Central memory CD8-positive, alpha-beta T cell (primary cell): ENCODE measurements at places on chromosomes 2 and 18.

- no peak for DNase-seq
Observed at GRCh38 chr2:52862801-52863200, 904.8 kb upstream of the CHAC2 start.

DNA sequence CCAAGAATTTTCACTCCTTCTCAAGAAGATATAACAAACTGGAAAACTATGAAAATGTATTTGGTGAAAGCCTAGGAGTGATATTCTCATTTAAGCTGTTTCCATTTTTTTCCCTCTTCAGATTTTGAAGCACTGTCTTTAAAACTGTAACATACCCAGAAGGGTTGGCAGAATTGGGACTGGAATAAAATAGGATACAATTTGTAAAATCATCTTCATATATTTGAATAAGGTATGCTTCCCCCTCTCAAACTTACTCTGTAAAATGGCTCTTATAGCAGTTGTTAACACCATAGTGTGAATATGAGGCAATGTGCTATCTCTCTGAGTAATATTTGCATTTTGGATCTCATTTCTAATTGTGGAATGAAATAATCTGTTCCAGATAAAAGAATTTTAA lies 676.4 kb downstream of the ARHGAP15 start:
- no peak for DNase-seq

DNA sequence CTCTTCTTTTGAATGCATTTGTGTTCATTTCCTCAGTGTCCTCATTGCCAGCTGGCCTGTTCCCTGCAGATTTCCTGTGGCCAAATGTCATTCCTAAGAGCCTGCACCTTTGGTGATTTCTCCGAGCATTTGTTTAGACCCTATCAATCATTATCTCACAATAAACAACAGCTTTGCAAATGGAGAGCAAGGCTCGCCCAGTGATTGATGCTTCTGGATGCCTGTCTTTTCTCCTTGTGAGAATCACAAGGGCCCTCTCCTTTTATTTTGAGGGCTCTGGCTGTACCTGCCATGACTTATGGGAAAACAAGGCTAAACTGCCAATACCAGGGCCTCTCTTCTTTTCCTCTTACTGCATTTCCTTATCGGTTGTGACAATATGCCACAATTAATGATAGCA lies 1454.4 kb upstream of the CELF4 start:
- DNase-seq = no peak

DNA sequence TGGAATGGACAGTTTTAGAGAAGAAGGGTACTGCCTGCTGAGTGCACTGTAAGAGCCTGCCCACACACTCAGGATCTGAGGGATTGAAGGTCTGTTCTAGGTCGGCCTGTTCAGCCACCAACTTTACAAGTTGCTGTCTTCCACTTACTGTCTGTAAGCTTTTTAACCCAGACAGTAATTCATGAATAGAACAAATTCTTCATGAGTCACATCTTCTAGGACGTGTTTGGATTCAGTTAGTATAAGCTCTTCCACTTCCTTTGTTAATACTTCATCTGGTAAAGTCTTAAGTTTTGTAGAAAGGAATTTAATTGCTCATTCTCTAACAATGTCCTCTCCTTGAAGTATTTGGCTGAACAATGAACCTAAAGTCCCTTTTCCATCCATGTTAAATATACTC lies 74.6 kb downstream of the PDE11A start:
- DNase-seq = no peak

- DNase-seq = no peak
Observed at GRCh38 chr18:76496194-76496890, 1.3 kb upstream of the ZNF516 start.

DNA sequence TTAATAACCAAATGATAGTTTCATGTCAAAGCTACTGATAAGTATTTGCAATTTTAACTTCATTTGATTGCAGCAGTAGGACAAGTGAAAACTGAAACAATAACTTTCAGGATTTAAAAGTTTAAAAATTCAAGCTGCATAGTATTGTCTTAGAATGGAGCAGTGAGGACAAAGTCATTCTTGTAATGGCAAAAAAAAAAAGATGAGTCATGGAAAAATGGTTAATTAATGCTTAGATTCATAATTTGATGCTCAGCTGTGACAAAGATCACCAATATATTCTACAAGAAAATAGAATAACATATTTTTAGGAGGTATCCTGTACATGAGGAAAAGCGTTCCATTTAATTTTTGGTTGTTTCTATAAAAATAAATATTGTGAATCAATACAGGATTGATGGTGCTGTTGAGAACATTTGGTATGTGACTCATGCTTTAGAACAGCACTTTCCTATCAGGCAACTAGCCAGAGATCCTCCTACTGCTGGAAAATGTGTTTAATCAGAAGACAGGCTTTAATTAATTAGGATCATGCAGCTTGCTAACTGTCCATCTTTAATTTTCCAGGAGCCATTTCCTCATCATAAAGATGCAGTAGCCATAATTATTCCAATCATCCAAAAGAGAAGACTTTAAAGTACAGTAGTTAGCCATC lies 239.0 kb upstream of the MMADHC start:
- no peak for DNase-seq

GRCh38 chr2:55224761-55225261 lies 7.3 kb downstream of the CLHC1 start:
- no peak for DNase-seq

DNA sequence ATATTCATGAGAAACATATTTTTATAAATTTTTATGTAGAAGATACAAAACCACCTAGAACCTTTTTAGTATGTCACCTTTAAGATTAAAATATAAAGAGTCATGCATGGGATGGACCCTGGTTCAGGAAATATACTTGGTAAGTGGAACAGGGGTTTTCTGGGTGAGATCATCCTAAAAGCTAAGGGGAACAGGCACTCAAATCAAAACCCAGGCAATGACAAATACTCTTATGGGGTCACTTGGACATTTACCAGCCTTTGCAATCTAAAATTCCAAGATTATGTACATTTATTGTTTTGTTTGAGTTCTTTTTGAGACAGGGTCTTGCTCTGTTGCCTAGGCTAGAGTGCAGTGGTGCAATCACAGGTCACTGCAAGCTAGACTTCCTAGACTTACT lies 65.8 kb downstream of the SGPP2 start:
- DNase-seq = no peak

- DNase-seq = peak; percentile 77
Observed at GRCh38 chr2:24360050-24360962, at the start of gene ITSN2. ITSN2 (minus strand) TSS chr2:24360536; CDS start chr2:24328082, 32,454 bp downstream.

GRCh38 chr2:46428911-46429436 lies 50.4 kb upstream of the TMEM247 start:
- DNase-seq = no peak

DNA sequence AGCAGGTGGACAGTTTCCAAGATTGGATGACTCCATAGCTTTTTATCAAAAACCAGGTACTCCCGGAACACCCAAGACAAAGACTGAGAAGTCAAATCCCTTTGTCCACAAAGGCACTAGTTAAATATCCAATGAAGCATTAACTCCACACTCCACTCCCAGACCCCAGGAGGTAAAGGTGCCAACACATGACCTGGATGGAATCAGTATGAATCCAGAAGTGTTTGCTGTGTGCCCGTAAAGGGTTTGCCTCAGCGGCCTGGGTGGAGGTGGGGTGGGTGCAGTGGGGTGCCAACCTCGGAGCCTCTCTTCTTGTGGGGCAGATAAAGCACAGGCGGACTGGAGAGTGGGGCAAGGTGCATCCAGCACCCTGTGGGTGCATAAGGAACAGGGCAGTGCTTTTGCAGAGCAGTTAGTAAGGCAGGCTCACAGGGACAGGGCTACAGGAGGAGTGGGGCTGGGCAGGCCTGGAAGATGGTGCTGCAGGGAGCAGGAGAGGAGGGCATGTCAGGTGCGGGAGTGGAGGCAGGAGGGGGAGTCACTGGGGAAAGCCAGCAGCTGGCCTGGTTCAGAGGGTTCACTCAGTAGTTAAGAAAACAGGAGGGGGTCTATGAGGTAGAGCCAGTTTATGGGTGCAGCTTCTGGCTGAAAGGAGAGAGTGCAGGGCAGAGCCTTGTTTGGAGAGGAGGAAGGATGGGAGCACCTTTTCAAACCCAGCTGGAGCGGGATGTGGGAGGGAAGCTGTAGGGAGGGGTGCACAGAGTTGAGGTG lies 208.4 kb upstream of the SMAD2 start:
- no peak for DNase-seq

DNA sequence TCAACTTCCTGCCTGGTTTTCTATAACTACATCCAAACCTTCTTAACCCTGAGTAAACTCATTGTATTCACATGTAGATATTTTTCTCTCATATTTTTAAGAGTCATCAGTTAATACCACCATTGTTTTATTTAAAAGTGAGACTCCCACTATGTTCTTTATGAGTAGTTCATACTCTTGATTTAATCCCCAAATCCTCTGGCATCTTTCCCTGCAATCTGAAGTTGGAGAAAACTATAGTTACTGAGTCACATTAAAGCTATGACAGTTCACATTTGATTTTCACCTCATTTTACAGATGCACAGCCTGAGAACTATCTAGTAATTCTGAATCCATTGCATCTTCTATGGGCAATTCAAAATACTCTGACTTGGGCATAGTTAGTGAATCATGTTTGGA lies 1358.7 kb upstream of the NRXN1 start:
- DNase-seq = no peak

DNA sequence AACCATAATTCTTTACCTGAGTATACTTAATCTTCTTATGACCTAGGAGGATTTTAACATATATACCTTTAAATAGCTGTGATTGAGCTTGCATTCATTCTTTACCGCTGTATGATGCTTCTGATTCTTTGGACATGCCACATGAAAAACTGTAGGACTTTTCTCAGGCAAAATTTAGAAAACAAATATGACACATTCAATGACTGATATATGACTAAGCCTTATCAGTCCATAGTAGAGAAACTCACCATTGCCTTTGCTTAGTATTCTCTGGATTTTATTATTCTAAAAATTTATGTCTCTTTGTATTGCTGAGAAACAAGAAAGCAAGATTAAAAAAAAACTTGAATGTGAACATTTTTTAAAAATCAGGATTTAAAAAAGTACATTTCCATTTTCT lies 3.7 kb downstream of the FAM171B start:
- DNase-seq = no peak

DNA sequence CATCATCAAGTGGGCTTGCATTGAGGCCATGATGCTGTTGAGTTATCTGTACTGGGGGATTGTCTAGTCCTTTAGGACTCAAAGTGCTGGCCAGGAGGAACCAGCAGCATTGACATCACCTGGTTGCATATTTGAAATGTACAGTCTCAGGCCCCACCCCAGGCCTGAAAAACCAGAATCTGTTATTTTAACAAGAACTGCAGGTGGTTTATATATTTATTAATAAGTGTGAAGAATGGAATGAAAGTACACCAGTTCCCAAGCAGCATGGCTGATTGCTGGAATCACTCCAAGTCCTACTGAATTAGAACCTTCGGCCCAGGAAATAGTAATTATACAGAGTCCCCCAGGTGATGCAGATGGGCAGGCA lies 2.8 kb downstream of the IL1F10 start:
- DNase-seq = no peak

DNA sequence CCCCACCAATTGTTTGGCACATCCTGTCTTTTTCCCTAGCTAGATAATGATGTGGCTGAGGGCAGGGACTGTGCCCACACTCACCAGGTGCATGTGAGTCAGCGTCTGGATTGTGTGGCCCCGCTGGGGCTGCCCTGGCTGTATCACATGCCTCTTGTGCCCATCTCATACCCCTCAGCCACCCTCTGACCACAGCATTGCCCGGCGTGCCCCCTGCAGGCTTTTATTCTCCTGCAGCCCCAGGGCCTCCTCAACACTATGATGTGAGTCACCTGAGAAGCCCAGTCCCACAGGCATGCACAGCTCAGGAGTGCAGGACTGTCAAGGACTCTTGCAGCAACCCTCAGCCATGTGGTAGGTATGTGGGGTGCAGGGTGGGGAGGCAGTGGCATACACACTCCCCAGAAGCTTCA lies 14.8 kb upstream of the STEAP3 start:
- no peak for DNase-seq
